ENCODE measurements at places on chromosomes 4 and X. TPM values are rescaled to one million over a fixed set of nuclear protein-coding genes. Genes with fewer than 3 reads are reported as not detected.

Gene ASB9
- polyA plus RNA-seq, result 12.3 TPM

Gene ADAMTS3
- polyA plus RNA-seq, result 8.7 TPM

Gene TBC1D9
- polyA plus RNA-seq, result 33.6 TPM

Gene RP2
- 15.2 TPM for polyA plus RNA-seq

DNA sequence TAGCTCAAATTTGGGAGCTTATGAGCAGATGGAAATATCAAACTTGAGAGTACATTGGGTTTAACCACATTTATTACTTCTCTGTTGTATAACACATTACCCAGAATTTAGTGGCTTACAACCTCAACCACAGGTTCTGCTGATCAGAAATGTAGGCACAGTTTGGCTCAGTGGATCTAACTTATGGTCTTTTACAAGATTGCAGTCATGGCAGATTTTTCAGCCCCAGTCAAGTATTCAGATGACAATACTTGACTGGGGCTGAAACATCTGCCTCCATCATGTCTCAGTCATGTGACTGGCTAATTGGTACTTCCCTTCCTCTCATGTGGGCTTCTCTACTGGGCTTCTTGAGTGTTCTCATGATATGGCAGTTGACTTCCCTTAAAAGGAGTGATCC is 44.0 kb upstream of the ADAD1 start:
- no peak for DNase-seq

DNA sequence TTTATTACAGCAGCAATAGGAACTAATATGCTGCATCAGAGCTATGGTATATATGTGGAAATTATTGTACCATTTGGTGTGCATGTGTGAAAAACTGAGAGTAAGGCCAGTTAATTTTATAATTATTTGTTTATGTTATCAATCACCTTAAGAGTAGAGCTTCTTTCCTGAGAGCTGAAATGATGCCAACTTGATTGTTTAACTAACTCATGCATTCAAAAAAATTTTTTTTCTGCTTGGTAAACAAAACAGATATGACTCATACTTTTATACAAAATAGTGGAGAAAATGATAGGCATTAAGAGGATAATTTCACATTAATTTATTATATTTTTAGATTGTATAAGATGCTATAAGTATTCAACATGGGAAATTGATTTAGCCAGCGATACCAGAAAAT is 622.7 kb downstream of the RAPGEF2 start:
- DNase-seq, result no peak

GRCh38 chr4:123449780-123450179 is 53.2 kb downstream of the SPRY1 start:
- DNase-seq, result no peak

- no peak for DNase-seq
Observed at GRCh38 chr4:157294575-157294974, 74.0 kb downstream of the GRIA2 start.

DNA sequence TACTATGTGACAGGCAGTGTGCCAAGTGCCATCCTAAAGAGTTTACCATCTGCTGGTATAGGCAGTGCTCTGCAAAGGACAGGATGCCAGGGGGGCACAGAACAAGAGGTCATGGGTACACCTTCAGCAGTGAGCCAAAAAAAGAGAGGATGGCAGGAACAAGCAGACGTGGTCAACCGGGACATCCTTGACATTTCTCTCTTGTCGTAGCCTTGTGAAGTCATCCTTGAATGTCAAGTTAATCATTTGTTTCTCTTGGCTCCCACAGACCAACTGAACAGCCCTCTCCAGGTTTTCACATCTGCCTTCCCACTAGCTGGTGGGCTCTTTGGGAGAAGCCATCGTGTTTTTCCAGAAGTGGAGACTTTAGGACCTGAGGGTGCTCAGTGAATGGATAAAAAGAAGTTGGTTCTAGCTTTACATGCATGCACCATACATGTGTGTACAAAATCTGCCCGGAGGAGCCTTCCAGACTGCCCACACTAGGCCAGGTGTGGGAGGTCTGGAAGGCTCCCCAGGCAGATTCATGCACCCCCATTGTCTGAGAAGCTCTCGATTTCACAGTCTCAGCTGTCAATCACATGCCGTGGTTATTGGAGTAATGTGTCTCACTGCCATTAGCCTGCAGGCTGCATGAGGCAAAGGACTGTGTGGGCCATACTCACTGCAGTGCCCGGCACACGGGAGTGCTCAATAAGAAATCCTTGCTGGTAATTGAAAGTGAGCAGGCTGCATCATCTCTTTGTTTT is 16.4 kb downstream of the PNMA6F start:
- no peak for DNase-seq

- DNase-seq, result no peak
Observed at GRCh38 chr4:146960634-146961033, 15.0 kb upstream of the TTC29 start.

DNA sequence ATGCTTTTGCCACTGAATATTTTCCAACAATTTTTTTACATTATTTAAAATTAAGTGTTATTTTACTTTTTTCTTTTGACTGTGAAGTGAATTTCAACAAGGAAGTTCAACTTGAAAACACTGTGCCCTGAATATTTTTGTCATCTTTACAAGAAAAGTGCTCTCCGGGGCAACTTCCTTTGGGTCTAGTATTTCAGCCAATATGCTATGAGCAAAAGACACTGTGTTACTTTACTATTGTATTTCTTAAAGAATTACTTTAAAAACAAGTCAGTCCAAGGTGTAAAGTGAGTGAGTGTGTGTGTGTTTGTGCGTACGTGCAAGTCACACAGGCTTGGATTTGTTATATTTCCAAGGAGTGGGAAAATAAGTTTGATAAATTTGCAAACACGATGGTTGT is 7.6 kb upstream of the USP53 start:
- no peak for DNase-seq

Data from right lung (tissue), 10 donors.